ENCODE measurements at places on chromosomes 5 and 9.
A peak's percentile ranks its signal among the peaks of the same experiment; 100 is the strongest.

- DNase-seq: no peak
These were observed 131.9 kb downstream of the NPR3 start for GRCh38 chr5:32842813-32843530.

- no peak for DNase-seq
These were observed 2.2 kb downstream of the LCN6 start for GRCh38 chr9:136746155-136746490.

DNA sequence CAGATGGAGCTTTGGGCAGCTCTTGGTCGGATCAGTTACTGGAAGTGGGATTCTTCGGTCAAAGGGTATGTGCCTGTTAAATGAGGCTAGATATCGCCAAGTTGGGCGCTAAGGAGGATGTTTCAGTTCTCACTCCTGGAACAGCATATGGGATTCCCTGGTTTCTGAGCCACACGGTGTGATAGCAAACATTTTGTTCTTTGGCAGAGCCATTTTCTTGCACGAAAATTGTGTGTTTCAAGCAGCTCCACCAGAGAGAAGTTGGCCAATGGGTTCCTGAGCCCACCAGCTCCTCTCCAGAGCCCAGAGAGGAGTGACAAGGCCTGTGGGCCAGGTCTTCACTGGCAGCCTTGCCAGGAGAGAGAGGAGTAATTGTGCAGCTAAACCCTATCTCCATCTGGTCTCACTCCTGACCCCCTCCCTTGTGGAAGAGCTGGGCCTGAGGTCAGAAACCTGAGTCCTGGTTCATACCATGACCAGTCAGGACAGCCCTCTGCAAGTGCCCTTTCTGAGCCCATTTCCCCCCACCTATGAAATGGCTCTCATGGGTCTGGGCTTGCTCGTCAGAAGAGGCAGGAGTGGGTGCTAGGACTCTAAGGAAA lies 10.7 kb upstream of the SLC6A7 start:
- no peak for DNase-seq

DNA sequence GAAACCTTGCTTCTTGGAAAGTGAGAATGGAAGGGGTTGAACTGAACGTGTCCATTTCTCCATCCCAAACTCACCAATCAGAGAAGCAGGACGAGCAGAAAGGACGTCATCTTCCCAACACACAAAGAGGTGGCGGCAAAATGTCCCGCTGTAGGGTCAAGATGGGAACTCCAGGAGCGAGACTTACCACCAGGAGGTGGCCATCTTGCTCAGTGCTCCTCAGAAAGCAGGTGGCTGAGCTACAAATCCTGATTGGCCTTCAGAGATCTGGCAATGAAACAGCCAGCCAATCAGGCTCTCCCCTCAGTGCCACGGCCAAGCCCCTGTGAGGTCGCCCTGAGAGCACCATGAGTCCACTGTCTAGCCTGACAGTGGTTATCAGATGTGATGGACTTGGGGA lies 259.0 kb downstream of the NDUFS4 start:
- DNase-seq: no peak

DNA sequence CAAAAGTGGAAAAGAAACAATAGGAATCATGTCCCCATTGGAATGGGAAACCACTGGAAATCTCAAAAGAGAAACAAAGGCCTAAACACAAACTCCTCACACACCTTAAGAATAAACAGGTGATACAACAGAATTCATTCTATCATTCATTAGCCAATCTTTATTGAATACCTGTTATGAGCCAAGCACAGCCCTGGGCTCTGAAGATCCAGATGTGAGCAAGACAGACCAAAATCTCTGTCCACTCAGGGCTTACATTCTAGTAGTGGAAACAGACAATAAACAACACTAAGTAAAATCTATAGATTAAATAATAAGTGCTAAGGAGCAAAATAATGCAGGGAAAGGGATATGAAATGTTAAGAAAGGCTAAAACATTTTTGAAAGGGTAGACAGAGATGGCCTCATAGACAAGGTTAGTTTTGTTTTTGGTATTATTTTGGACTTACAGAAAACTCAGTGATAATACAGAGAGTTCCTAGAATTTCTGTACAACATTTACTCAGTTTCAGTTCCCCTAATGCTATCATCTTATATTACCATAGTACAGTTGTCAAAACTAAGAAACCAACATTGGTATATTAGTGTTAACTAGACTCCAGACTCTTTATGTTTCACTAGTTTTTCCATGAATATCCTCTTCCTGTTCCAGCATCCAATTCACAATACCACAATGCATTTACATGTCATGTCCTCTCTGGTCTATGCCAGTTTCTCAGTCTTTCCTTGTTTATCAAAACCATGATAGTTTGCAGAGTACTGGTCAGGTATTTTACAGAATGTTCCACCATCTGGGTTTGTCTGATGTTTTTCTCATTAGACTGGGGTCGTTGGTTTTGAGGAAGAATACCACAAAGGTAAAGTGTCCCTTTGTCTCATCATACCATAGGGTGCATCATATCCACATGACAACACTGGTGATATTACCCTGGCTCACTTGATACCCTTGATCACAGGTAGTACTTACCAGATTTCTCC lies 103.7 kb downstream of the SIL1 start:
- DNase-seq: no peak

GRCh38 chr5:159792180-159792579 lies 124.1 kb upstream of the ADRA1B start:
- no peak for DNase-seq

GRCh38 chr5:137636830-137637714 lies 98.8 kb downstream of the KLHL3 start:
- DNase-seq: no peak

GRCh38 chr5:97231025-97231636 lies 48.1 kb upstream of the RIOK2 start:
- DNase-seq: peak; percentile 53

DNA sequence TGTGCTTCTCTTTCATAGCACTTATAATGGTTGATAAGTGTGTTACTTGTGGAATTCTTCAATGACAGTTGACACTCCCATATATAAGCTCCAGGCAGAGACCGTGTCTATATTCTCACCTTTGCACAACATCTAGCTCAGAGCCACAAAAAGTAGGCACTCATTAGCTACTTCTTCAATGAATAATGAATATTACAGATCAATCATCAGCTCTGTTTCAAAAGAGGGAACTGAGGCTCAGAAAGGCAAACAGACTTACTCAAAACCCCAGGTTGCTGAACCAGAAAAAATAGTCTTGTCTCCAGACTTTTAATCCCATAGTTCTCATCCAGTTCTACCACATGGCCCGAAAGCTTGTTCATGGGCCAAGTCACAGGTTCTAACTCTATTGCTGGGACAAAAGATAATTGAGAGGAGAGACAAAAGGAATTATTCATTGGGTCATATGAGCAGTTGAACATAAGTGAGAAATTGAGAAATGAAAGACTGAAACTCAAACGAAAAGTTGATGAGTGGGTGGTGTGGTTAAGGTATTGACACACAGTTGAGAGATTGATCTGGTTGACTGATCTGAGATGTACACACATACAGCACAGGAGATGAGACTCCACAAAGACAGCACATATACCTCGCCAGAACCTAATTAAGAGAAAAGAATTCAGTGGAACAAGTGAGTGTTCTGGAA lies 381.6 kb downstream of the EFNA5 start:
- no peak for DNase-seq

DNA sequence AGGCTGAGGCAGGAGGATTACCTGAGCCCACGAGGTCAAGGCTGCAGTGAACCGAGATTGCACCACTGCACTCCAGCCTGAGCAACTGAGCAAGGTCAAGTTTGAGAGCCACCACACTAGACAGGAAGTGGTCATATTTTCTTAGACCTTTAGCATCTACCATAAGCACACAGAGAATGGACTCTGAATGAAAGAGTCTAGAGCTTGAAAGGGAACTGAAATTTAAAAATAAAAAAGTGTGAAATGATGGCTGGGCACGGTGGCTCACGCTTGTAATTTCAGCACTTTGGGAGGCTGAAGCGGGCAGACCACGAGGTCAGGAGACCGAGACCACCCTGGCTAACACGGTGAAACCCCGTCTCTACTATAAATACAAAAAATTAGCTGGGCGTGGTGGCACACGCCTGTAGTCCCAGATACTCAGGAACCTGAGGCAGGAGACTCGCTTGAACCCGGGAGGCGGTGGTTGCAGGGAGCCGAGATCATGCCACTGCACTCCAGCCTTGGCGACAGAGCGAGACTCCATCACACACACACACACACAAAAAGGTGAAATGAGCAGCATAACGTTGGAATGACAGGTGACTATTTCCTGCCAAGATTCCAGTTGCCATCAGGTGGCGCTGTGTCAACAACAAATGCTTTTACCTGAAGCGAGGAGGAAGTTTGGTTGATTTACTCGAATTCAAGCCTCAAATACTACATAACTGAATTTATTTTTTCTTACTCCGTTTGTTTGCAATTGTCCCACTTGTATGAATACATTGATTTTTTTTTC lies 21.3 kb upstream of the AK3 start:
- peak; percentile 73 for DNase-seq

- no peak for DNase-seq
These were observed 174.0 kb downstream of the PLK2 start for GRCh38 chr5:58285900-58286299.

All from left renal pelvis (tissue), 4 donors.